ENCODE measurements at places on chromosomes 11 and 22.
A peak's percentile ranks its signal among the peaks of the same experiment; 100 is the strongest.

- DNase-seq: no peak
Measured at GRCh38 chr11:59198726-59199125, 14.0 kb downstream of the MPEG1 start.

DNA sequence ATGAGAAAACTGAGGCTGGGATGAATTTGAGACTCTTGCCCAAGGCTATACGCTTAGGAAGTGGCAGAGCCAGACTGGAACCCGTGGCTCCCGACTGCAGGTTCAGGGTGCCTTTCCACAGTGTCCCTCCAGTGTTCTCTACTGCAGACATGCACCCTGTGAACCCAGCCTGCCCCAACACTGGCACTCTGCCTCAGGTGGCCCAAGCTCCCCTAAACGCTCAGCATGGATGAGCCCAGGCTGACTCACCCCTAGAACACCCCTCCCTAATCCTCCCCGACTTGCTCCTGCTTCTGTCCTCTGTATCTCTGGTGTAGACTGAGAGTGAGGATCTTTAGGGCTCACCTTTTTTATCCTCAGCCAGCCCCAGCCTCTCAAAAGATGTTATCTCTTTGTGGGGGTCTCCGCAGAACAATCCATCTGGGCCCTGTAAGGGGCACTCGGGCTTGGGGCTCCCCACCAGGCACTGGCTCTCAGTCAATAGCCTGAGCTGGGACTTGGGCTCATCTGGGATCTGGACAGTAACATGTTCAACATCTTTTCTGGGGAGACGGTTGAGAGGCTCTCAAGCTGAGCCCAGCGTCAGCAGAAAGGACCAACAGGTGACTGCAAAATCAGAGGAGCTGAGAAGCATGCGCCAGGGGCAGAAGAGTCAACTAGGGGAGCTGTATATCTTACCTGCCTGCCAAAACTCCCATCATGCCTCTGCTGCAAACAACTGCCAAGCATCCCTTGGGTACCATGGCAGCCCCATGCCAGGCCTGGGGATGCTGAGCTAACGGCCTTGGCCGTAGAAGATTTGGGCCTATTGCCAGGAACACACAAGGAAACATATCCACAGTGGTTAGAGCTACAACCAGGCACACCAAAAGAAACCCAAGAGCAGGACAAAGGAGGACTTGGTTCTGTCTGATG lies 176.2 kb downstream of the BUD13 start:
- peak; percentile 8 for DNase-seq

- DNase-seq: no peak
Measured at GRCh38 chr22:34414467-34415440, 494.5 kb upstream of the LARGE1 start.

DNA sequence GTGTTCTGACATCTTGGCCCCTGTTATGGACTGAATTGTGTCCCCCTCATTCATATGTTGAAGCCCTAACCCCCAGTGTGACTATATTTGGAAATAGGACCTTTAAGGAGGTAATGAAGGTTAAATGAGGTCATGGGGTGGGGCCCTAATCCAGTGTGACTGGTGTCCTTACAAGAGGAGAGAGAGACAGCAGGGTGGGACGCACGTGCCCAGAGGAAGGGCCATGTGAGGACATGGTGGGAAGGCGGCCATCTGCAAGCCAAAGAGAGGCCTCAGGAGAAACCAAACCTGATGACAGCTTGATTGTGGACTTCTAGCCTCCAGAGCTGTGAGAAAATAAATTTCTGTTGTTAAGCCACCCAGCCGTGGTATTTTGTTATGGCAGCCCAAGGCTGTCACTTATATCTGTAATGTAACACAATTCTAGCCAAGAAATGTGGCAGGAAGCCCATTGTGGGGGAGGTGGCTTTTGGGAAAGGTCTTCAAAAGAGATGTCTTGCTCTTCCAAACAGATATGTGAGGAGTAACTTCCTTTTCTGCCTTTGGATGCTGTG lies 23.7 kb downstream of the SLC22A6 start:
- no peak for DNase-seq

DNA sequence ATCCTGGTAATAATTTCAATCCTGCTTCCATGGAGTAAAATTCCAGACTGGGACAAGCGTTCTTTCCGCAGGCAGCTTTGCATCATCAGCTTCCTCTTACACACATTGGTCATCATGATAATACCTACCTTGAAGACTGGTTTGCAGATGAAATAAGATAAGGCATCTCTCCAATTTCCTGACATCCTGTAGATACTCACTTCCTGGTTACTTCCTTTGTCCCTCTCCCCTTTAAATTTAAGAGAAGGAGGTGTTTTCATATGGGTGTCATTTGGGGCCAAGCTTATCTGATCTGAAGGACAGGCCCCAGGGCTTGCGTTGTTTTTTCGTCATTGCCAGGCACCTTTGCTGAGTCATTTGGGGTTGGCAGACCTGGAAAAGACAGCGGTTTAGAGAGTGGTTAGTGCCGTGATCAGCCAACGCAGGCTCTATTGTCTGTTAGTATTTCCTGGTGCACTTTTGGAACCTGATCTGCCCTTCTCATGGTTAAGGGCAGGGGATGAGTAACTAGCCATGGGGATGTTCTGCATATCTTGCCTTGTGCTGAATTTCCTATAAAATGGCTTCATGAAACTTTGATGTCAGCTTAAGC lies 24.1 kb downstream of the GRAMD1B start:
- DNase-seq: peak; percentile 57

- DNase-seq: peak; percentile 5
Measured at GRCh38 chr22:39184586-39185577, 32.4 kb upstream of the CBX7 start.

All from activated CD4-positive, CD25-positive, alpha-beta regulatory T cell treated with anti-CD3 and anti-CD28 coated beads, Interleukin-2, amount 50 U/mL, for 72 hours (primary cell).